Fibroblast of skin of right quadriceps (primary cell): ENCODE measurements at places on chromosomes 12 and 14.
A peak's percentile ranks its signal among the peaks of the same experiment; 100 is the strongest.

DNA sequence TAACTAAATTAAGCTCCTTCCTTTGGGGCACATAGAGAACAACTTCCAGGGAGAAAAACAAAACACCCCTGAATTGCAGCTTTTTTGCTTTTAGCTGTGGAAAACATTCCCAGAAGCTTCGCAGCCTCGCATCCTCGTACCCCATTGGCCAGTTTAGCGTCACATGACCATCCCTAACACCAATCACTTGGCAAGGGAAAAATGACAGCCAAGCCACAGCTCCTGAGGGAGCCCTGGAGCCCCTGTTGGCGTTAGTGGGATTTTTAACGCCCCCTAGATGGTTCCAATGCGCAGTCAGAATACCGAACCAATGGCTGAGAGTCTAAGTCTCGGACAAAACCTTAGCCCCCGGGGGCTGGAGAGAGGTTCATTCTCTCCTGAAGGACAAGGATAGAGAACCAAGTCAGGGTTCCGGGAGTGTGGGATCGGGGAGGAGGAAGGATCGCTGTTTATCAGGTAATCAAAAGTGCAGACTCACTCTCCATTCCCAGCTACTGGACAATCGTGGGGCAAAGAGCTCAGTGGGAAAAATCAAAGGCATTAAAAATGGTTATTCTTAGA is 135.6 kb upstream of the HIF1A start:
- DNase-seq, result no peak

DNA sequence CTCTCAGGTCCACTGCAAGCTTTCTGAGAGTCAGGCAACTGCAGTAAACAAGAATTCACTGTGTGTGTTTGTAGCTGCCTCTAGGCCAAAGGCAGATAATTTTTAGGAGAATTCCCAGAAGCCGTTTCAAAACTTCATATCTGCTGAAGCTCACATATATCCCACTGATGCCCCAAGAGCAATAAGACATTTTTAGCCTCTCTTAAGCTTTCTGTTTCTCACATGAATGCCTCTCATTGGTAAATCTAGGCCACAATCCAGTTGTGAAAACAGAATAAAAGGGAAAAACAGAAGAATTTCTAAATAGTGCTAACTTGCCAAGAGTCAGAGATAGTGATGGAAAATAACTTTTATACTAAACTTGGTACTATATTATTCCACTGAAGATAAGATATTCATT is 48.5 kb upstream of the LIN7A start:
- no peak for DNase-seq

- DNase-seq, result no peak
Observed at GRCh38 chr14:59852350-59852749, 18.2 kb downstream of the RTN1 start.

DNA sequence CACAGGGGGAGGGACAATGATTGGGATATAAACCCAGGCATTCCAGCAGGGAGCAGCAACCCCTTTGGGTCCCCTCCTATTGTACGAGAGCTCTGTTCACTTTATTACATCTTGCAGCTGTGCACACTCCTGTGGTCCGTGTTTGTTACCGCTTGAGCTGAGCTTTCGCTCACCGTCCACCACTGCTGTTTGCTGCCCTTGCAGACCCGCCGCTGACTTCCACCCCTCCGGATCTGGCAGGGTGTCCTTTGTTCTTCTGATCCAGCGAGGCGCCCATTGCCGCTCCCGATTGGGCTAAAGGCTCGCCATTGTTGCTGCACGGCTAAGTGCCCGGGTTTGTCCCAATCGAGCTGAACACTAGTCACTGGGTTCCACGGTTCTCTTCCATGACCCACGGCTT is 64.1 kb downstream of the E2F7 start:
- DNase-seq, result no peak

- peak; percentile 62 for DNase-seq
Observed at GRCh38 chr12:13135371-13136178, 32.1 kb upstream of the GSG1 start.

DNA sequence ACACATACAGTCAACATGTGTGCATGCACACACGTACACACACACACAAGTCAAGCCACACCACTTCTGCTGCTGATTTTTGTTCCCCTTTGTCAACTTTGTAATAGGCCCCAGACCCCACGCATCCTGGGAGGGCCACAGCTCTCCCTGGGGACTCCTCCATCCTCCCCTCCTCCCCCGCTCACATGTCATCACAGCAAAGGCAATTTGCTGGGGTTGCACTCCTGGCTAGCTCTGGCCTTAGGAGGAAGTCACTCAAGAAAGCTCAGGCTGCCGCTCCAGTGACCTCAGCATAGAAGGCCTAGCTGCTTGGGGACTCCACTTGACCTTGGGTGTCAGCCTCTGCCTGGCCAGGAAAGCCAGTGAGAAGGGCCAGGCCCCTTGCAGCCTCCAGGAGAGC is 27.2 kb downstream of the NGB start:
- no peak for DNase-seq
